Stimulated activated CD8-positive, alpha-beta memory T cell treated with anti-CD3 and anti-CD28 coated beads, Interleukin-7, amount 100 ng/mL, for 1 hour (primary cell): ENCODE measurements at places on chromosomes 5 and 9.

DNA sequence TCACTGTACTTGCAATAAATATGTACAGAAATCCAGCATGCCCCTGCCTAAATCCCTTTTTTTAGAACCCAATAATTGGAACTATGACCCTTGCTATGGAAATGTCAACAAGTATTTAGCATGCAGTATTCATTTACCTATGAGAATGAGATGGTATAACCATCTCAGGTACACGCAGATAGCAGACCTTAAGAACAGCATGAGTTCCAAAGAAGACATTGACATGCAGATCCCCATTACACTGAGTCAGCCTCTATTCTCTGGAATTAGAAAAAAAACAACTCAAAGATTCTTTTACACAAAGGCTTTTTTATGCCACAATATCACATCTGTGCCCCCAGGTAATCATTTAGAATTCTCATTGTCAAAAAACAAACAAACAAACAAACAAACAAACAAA is 325.6 kb upstream of the TLE4 start:
- no peak for DNase-seq

DNA sequence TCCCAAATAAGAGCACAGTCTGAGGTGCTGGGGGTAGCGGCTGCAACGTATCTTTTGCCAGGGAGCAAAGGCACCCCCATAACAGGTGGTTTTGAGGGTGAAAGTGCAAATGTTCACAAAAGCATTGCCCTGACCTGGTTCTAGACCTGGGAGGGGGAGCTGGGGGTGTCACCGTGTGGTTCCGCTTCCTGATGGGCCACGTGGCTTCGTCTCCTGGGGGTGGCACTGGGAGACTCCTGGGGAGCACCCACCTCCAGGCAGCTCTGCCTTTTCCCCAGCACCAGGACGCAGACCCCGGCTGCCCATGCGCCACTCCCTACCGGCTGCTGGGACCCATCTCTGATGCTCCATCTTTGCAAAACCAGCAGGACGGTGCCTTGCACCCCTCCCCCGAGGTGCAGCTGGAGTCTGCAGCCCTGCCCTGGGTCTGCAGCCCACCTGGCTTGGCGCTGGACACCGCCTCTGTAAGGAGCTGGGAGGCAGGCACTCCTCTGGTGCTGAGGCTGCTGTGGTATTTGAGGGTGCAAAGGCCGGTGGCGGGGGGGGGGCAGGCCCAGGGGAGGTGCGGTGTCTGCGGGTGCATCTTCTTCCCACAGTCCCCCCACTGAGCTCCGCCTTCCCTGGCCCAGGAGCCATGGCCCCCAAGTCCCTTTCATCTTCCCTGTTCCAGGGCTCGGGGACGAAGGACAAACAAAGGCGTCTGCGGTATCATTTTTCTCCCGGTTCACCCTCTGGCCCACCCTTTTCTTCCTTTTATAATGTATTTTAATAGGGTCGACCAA is 29.8 kb upstream of the RXRA start:
- DNase-seq: no peak

- DNase-seq: no peak
Measured at GRCh38 chr5:180783340-180784052, 19.1 kb downstream of the MGAT1 start.

DNA sequence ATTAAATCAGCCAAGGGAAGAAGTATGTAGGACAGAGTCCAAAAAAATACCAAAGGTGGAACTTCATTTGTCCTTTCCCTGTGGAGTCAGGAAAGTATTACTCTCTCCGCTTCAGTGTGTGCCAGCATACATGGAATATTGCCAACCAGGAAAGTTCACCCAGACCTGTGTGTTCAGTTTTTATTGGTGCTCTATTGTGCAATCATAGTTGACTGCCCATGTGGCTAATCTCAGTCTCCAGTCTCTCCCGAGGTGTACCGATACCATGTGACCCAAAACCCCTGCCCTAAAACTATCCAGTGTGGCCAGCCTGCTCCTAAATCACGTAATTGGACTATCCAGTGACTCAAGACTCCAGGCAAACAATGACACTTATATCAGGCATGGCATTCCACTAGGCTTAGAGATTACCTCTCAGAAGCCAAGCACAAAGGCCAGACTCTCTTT is 38.8 kb downstream of the NFX1 start:
- no peak for DNase-seq
